ENCODE measurements at places on chromosomes 11 and 22. TPM values are rescaled to one million over a fixed set of nuclear protein-coding genes. Genes with fewer than 3 reads are reported as not detected.

TUG1 gene
- 103 TPM for total RNA-seq

ENTHD1 gene
- not detected for total RNA-seq

CSF2RB gene
- total RNA-seq = not detected

RAB3IL1 gene
- total RNA-seq = 8.3 TPM

GRCh38 chr11:73258104-73259035 lies 13.8 kb upstream of the P2RY6 start:
- peaks cover 8% of the 10 kb centered on the region for H3K4me1 ChIP-seq
- DNase-seq = peak; percentile 32
- no peaks in the 10 kb centered on the region for H3K27me3 ChIP-seq
- no peak overlapping the region for H3K27ac ChIP-seq
- no peaks in the 10 kb centered on the region for H3K36me3 ChIP-seq

GRCh38 chr22:37906364-37907008 lies 389 bp downstream of the MICALL1 start:
- peak overlapping the region; percentile 78 for H3K27ac ChIP-seq
- H3K27me3 ChIP-seq = no peaks in the 10 kb centered on the region
- peak; percentile 36 for DNase-seq
- no peaks in the 10 kb centered on the region for H3K36me3 ChIP-seq
- H3K4me3 ChIP-seq = peak overlapping the region; percentile 69
- H3K4me1 ChIP-seq = peaks cover 25% of the 10 kb centered on the region

DNA sequence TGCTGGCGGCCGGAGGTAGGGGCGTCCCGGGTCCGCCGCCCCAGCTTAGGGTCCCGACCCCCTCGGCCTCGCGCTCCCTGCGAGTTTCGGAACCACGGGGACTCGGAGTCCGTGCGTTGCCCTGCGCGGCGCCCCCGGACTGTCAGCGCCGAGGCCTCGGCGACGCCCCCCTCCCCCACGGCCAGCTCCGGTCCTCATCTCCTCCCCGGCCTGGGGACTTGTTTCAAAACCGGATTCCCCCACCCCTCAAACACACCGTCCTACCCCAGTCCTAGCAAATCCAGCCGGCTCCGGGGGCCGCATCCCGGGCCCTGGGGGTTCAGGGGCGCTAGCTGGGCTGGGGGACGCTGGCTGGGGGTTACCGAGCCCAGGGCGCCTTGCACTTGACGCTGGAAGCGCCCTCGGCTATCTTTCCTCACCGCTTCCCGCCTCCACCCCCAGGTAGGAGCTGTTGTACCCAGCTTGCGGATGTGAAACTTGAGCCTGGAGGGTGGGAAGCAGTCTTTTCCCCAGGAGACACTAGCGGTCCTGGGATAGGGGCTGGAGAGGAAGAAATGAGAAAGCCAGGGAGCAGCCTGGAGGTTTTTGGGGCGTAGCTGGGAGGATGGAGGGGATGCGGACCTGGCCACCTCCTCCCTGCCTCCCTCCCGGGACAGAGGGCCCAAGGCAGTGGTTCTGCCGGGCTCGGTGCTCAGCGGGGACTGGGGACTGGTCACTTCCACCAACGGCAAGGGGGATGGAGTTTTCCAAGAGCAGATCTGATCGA lies 550 bp downstream of the FBLN1 start:
- peaks cover 36% of the 10 kb centered on the region for H3K4me1 ChIP-seq
- H3K27ac ChIP-seq = peak overlapping the region; percentile 90
- H3K27me3 ChIP-seq = no peaks in the 10 kb centered on the region
- peak overlapping the region; percentile 90 for H3K4me3 ChIP-seq

GRCh38 chr22:42179616-42180015 lies 49.0 kb upstream of the CYP2D6 start:
- peaks cover 5% of the 10 kb centered on the region for H3K4me1 ChIP-seq
- H3K27ac ChIP-seq = no peak overlapping the region
- H3K36me3 ChIP-seq = peaks cover 1% of the 10 kb centered on the region
- no peak overlapping the region for H3K4me3 ChIP-seq
- H3K27me3 ChIP-seq = no peaks in the 10 kb centered on the region

CLMP gene
- 58.9 TPM for total RNA-seq

Data from Caco-2 (cell line).